Panc1 (cell line): ENCODE measurements at places on chromosomes 6 and 20. TPM values are rescaled to one million over a fixed set of nuclear protein-coding genes. Genes with fewer than 3 reads are reported as not detected.

C2 gene
- 1.0 TPM for total RNA-seq

GRCh38 chr20:49540687-49541435 is 27.1 kb downstream of the PTGIS start:
- H3K27ac ChIP-seq, result no peak overlapping the region
- H3K4me3 ChIP-seq, result no peak overlapping the region
- H3K4me1 ChIP-seq, result peaks cover 6% of the 10 kb centered on the region; the same call in 1 of the 2 replicates
- DNase-seq, result no peak
- H3K27me3 ChIP-seq, result no peaks in the 10 kb centered on the region

GRCh38 chr6:105779110-105779509 is 307.0 kb upstream of the PRDM1 start:
- no peak overlapping the region for H3K4me3 ChIP-seq
- no peaks in the 10 kb centered on the region for H3K27me3 ChIP-seq
- no peaks in the 10 kb centered on the region for H3K4me1 ChIP-seq
- H3K27ac ChIP-seq, result no peak overlapping the region
- no peaks in the 10 kb centered on the region for H3K36me3 ChIP-seq

DNA sequence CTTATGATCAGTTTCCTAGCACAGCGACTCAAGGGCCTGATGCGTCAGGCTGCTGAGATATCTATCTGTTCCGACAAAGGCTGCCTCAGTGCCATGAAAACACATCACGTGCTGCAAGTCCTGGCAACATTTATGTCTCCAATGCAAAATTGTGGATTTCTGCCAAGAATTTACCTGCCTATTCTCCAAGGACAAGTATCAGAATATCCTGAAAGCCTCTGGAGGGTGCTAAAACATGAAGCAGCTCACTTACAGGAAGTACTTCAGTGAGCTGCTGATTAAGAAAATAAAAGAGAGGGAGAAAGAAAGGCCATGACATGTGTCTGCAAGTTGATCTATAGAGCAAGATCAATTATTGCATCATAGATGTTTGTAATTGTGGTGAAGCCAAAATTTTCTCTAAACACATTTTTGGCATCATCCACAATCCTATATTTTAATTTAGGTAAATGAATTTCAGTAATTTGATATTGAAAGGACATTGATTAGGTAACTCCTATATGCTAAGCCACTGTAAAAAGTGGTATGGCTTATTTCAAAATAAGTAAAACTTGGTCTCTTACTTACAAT is 25.8 kb upstream of the TPBG start:
- H3K27ac ChIP-seq, result no peak overlapping the region
- H3K27me3 ChIP-seq, result no peaks in the 10 kb centered on the region
- no peak for DNase-seq

GRCh38 chr20:53370345-53370961 is 223.2 kb downstream of the ZNF217 start:
- DNase-seq, result no peak
- H3K4me1 ChIP-seq, result no peaks in the 10 kb centered on the region
- no peaks in the 10 kb centered on the region for H3K27me3 ChIP-seq
- H3K27ac ChIP-seq, result no peak overlapping the region

DNA sequence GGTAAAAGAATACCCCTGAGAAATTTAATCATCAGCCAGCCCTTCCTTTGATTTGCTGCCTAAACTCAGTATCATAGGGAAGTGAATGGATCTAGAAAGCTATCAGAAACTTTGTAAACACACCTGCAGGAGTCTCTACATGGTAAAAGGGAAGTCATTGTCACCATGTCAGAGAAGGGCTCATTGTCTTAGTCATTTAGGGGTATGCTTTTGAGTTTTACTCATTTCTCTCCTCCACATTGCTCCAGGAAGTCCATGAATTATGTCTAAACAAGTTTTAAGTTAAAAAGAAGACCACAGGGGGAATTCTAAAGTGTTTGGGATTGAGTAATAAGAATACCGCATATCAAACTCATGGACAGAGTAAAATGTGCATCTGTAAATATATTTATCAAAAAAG is 2.5 kb downstream of the SLC17A1 start:
- H3K36me3 ChIP-seq, result no peaks in the 10 kb centered on the region; the same call in 1 of the 2 replicates
- H3K27ac ChIP-seq, result no peak overlapping the region
- no peak overlapping the region for H3K4me3 ChIP-seq
- H3K4me1 ChIP-seq, result no peaks in the 10 kb centered on the region

CAGE1 gene
- total RNA-seq, result not detected

NKAIN2 gene
- total RNA-seq, result 2.6 TPM

DNA sequence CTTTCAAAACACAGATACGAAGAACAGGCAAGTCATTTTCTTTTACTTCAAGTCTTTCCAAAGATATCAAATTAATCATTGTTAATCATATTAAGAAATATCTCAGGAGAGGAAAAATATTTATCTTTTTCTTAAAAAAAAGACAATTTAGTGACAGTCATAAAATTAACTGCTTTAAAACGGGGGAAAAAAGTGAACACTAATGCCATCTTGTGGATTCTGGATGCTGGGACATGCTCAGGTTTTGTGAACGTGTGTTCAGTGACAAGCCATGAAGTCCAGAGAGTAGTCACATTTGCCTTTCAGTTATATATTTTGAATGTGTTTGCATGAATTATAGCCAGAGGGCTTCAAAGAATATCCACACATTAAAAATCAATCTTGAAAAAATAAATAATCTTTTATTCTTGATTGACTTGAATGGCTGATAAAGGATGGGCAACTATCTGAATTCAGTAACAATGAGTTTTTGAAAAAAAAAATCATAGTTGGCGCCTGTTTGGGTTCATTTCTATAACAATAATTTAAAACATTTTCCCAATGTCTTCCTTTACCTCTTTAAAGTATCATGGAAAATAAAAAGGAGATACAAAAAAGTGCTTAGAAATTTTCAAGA is 74.7 kb upstream of the NOX3 start:
- H3K36me3 ChIP-seq, result no peaks in the 10 kb centered on the region
- no peak overlapping the region for H3K27ac ChIP-seq
- H3K4me3 ChIP-seq, result no peak overlapping the region
- no peaks in the 10 kb centered on the region for H3K4me1 ChIP-seq
- no peaks in the 10 kb centered on the region for H3K27me3 ChIP-seq
